OCI-LY7 (cell line): ENCODE measurements at places on chromosomes 4 and X. TPM values are rescaled to one million over a fixed set of nuclear protein-coding genes. Genes with fewer than 3 reads are reported as not detected.

CXCL11 gene
- total RNA-seq: 0.40 TPM in 1 of 2 replicates, not detected in the other

DNA sequence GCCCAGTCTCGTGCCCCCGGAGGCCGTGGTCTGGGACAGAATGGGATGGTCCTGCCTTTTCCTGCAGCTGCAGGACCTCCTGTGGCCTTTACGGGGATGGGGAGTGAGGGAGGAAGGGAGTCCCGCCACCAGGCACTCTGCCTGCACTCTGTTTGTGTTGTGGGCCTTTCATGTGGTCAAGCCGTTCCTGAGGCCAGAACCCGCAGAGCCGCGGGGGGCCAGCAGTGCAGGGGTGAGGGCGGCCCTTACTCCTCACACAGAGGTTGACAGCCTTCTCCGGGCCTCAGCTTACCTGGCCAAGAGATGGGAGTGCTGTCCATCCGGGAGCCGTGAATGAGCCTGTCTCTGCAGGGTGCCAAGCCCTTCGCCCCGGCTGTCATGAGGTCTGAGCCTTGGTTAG lies 230.7 kb downstream of the AFAP1 start:
- no peak for DNase-seq

GRCh38 chrX:131792356-131792749 lies 230.7 kb upstream of the STK26 start:
- no peak for DNase-seq

GPR143 gene
- total RNA-seq: not detected in 2 replicates

NPY1R gene
- not detected in 2 replicates for total RNA-seq

DNA sequence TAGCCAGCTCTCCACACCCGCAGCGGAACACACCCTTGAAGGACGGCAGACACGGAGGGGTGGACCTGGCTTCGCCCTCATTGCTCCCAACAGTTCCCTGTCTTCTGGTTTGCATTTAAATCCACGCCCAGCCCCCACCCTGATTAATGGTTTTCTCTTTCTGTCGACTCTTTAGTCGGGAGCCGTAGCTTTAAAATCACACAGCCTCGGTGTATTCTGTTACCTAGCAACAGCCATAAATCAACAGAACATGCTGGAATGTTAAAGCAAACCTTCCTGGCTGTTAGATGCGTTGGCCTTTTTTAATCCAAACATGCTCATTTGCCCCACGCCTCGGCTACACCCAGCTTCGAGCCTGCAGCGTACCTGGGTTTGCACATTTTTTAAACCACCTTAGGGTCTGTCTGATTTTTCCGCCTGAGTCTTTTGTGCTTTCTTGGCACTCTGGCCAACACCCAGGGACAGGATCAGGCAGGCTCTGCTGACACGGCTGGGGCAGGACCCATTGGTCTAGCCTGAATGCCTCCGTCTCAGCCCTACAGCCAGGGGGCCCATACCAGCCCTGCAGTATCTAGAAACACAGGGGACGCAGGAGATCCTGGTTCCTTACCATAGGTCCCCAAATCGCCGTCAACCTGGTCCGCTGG lies 21.4 kb upstream of the PPP2R2C start:
- DNase-seq: no peak

- no peak for DNase-seq
These were observed 10.3 kb downstream of the GNL3L start for GRCh38 chrX:54540289-54540688.

- DNase-seq: peak; percentile 40
These were observed 28.8 kb downstream of the CCNI start for GRCh38 chr4:77047037-77047436.

DNA sequence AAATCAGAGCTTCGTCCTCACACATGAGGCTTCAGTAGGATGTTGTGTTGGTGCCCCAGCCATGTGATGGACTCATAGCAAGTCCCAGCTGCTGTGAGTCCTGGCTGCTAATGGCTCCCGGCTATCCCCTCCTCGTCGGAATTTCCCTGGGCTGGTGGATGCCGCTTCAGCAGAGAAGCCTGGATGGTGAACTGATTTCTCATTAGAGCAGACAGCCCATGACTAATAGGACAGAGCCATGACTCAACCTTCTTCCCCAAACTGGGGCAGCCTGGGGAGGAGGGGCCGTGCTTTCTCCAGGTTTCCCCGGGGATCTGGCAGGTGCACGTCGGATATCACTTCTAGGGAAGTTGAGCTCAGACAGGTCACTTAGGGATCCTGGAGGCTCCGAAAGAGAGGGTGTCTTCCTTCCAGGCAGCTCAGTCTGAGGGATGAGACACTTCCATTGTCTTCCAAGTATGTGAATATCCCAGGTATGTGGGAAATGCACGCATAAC lies 112.7 kb downstream of the ASMT start:
- DNase-seq: no peak

ENOX2 gene
- 11.9 and 12.8 TPM in 2 replicates for total RNA-seq

LAS1L gene
- 61.3 and 61.6 TPM in 2 replicates for total RNA-seq

GRCh38 chr4:118823471-118823870 lies 12.5 kb downstream of the SEC24D start:
- no peak for DNase-seq

TRIM60 gene
- total RNA-seq: not detected in 2 replicates

PTTG2 gene
- total RNA-seq: 1.7 and 2.0 TPM in 2 replicates

NAA11 gene
- total RNA-seq: not detected in 2 replicates

HSD17B13 gene
- total RNA-seq: 0.20 TPM in 1 of 2 replicates, not detected in the other

- DNase-seq: no peak
These were observed 14.6 kb downstream of the LDB2 start for GRCh38 chr4:16883806-16884205.

DNA sequence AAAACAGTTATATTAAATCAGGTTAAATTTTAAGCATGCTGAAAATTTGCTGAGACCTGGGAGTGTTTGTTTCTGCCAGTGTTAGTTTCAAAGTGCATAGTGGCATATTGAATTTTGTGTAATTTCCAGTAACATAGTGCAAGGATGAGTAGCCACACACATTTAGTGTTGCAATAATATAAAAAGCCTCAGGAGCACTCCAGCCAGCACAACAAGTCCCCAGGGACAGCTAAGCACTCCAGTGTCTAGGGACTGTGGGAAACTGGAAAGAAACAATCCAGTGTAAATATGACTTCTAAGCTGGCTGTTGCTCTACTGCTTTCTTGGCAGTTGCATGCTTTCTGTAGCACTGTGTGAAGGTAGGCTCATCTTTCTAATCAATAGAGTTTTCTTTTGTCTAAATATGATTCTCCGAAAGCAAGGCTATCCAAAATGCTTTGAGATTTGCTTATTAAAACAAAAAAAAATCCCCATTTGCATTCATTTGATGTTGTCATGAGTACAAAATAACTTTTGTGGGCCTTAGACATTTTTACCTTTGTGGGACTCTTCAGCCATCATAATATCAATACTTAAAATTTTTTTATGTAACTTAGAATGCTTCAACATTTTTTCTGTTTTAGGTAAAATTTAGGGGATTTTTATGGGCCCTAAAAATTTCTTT lies 24.2 kb upstream of the CXCL2 start:
- no peak for DNase-seq

DNA sequence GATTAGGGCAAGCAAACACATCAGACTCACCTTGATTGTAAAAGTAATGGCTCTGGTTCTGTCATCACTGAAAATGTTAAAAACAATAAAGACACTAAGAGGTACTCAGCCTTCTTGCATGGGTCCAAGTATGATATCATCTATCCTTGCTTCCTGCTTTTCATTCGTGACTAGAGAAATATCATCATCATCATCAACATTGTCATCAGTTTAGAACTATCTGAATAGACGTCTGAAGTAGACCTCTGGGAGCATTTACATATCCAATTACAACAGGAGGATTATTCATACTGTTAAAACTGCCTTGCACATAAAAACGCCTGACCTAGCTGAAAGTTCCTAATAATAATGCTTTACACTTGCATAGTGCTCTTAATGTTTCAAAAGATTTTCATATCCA lies 9.8 kb upstream of the FRAS1 start:
- DNase-seq: no peak

EGF gene
- not detected in 2 replicates for total RNA-seq

DNA sequence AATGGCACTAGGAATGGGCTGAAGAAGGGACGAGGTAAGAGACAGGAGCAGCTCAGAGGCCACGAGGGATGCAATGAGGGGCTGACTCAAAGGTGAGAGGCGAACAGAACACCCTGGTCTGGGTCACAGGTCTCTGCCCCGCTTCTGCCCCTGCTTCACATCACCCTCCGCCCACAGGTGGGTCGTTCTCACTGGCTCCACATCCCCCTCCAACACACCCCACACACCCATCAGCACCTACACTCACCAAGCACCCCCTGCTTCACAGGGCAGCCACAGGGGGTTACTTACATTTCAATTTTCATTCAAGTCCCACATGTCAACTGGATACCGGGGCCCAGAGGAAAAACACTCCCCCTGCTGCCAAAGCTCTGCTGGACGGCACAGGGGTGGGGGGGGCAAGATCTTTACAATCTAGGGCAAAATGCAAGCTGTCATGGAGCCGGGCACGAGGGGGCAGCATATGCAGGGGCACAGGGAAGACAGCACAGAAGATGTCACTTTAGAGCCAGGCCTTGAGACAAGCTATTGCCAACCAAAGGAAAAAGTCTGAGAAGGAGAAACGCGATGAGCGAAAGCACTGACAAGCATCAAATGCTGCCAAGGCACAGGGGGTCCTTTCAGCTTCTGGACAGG lies 94.0 kb downstream of the AFAP1 start:
- DNase-seq: no peak

- no peak for DNase-seq
These were observed 20.3 kb upstream of the LSM6 start for GRCh38 chr4:146155152-146155724.

HPGDS gene
- total RNA-seq: not detected in 2 replicates

FAAH2 gene
- total RNA-seq: 1.3 and 2.1 TPM in 2 replicates

- DNase-seq: no peak
These were observed 388.0 kb downstream of the SPRY1 start for GRCh38 chr4:123784626-123785025.

GRCh38 chr4:122810669-122811068 lies 16.0 kb upstream of the FGF2 start:
- no peak for DNase-seq

RIPPLY1 gene
- total RNA-seq: not detected in 2 replicates

GRCh38 chr4:183366206-183366835 lies 44.1 kb upstream of the CLDN24 start:
- DNase-seq: no peak

PAGE2B gene
- total RNA-seq: not detected in 2 replicates

DNA sequence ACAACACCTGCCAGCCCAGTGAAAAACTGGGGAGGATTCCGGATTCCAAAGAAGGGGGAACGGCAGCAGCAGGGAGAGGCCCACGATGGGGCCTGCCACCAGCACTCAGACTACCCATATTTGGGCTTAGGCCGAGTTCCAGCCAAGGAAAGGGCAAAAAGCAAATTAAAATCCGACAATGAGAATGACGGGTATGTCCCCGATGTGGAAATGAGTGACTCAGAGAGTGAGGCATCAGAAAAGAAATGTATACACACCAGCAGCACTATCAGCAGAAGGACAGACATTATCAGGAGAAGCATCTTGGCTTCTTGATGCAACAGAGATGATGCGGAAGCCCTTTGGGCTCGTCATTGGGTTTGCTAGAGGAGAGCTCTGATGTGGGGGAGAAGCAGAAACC lies 62.4 kb downstream of the JADE1 start:
- DNase-seq: no peak

CTPS2 gene
- total RNA-seq: 21.3 and 25.2 TPM in 2 replicates

- DNase-seq: no peak
These were observed 109.1 kb upstream of the TBL1X start for GRCh38 chrX:9355739-9356138.

- DNase-seq: no peak
These were observed 190.2 kb downstream of the CPE start for GRCh38 chr4:165569031-165569430.

PRKG2 gene
- 1.1 and 2.1 TPM in 2 replicates for total RNA-seq

RAI2 gene
- not detected in 2 replicates for total RNA-seq

DNA sequence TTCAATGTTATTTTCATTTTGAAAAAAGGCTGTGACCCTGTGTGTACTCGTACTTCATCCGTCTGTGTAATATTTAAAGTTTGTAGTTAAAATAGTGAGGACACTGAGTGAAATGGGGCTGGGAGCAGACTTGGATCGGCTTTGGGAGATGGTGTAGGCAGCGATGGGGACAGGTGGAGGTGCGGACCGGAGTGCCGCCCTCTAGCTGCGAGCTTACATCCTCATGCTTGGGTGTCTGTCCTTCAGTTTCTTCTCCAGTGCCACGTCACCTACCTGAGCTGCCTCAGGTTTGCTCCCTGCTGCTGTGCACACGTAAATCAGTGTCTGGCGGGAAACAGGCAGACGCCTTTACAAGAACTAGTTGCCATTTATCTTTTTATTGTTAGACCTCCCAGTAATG lies 146.1 kb downstream of the GPR143 start:
- no peak for DNase-seq

ZFYVE28 gene
- total RNA-seq: 0.32 TPM in 1 of 2 replicates, not detected in the other

DNA sequence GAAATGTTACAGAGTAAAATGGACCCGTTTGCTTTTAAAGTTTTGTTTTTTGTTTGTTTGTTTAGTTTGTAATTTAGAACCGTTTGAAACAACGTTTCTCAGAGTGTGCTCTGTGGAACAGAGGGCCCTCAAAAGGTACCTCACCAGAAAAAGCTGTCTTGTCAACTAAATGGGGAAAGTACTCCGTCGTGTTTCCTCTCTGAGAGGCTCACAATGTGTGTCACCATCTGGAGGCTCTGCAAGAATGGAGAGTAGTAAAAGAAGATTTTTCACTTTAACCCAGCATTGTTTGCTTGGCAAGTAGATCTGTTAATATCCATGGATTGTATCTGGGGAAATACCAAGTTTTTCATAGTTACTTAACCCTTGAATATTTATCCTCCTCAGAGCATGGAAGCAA lies 1.5 kb upstream of the ENPEP start:
- DNase-seq: no peak

DNA sequence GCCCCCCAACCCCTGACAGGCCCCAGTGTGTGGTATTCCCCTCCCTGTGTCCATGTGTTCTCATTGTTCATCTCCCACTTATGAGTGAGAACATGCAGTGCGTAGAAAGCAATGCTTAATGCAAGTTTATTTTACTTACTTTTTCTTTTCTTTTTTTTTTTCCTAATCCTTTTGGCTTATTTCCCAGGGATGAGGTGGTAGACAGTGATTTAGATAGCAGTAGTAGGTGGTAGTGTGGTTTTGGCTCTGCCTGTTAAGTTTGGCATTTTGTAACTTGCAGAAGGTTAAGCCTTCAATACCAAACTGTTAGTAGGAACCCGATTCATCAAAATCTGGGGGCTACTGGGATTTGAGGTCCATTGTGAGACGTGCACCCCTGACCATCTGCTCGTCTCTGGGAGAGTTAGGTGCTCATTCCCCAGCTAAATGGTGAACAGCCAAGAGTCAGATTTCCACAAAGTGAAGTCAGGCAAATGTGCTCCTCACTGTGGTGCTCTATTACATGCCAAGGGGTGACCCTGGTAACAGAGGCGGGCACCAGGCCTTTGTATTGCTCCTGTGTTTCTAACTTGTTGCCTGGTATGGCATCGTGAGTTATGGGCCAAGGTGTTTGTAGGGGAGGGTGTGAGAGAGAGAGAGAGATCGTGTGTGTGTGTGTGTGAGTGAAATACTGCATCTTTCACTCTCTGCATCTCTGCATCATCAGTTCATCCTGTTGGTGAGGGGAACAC lies 70.3 kb downstream of the PHOX2B start:
- DNase-seq: no peak

SCML1 gene
- total RNA-seq: not detected in 2 replicates
